ENCODE measurements at places on chromosomes 16 and 17.

DNA sequence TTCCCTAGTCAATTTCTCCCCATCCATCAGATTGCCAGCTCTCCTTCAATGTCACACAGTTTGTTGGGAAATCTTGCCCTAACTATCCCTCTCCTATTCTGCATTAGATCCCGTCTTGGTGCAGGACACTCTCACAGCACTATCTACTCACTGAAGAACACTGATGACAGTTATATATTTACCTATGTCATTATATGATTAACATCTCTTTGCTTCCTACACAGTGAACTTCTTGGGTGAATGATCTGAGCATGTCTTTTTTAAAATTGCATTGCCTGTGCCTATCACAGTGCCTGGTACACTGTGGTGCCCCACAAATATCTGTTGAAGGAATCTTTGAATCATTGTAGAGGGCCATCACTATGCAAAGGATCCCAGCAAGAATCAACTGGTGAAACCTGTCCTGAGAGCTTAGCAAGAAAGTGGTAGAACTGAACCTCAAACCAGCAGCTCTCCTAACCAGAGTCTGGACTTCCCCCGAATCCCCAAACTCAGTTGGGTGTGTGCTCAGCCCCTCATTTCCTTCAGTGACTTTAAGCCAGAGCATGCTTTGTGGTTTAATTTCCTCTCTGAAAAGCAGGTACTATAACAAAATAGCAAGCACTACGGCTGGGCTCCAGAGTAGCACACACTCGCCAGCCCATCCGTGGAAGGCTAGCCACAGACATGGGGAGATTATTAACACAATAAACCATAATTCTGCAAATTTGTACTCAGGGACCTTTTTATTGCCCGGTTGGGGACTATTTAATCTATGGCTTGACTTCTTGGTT, 680.7 kb upstream of the SALL1 start:
- no peak for DNase-seq

DNA sequence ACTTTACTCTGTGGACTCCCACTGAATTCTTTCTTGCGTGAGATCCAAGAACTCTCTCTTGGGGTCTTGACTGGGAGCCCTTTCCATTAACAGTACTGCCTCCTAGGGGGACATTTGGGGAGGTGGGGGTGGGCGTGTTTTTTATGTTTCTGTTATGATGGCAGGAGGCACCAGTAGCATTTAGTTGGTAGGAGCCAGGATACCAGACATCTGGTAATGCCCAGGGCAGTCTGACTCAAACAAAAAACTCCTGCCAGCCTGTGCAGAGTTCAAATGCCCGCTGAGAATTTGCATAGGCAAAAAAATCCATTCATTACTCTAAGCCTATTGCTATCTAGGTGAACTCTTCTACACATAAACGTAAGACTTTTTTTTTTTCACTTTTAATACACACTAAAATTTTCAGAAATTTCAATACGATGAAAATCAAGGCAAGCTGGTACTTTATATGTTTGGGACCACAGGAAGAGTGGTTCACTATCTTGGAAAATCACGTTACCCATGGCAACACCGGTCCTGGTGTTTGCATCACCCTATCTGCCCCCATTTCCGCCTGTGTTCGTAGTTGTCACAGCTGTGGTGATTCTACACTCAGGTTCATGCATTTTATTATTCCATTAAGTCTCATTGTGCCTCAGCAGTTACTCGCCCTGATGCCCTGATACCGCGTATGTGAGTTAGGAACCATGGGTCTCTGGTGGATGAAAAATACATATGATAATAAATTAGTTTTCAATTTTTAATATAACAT, 121.1 kb upstream of the XYLT1 start:
- DNase-seq: no peak

GRCh38 chr16:57446531-57447185, 527 bp downstream of the CIAPIN1 start:
- DNase-seq: no peak

DNA sequence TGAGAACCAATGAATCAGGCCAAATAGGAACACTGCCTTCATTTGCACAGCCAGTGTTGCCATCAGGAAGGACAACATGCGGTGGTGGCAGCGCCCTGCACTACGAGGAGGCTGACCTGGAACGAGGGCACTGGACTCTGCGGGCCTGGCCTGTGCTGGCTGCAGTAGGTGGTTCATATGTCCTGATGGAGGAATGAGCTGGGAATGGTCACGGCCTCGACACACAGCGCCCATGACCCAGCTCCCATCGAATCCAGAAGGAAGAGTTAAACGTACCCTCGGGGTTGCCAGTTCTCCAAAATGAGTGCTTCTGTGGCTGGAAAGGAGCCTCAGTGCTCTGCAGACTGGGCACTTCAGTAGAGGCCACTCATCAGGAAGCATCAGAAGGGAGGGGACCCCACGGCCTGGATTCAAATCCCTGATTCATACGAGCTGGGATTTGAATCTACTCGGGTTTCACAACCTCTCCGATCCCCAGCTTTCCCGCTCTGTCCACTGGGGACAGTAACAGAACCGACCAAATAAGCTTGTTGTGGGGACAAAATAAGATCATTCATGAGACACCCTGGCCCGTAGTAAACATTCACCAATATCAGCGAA, 85.5 kb downstream of the ZDHHC7 start:
- no peak for DNase-seq

DNA sequence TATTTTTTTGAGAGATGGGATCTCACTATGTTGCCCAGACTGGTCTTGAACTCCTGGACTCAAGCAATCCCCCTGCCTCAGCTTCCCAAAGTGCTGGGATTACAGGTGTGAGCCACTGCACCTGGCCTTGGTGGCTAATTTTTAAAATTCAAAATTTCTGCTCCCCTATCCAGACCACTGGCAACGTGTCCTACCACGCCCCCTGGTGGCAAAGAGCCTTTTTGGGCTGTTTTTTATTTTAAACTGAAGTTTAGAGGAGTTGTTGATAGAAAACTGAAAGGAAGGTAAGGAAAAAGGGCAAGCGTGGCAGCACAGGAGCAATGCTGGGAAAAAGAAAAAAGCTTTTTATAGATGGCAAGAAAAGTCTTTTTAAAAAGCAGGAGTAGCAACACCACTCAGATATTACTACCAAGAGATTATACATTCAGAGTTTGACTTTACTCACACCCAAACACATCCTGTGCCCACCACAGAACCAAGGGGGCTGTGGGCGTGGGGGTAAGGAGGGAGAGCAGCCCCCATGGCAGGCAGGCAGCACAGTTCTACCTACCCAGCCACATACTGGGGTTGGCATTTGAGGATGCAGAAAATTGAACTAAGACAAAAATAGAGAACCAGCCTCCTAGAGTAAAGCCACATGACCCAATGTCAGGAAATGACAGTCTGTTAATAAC, 4.2 kb upstream of the MXRA7 start:
- DNase-seq: peak; percentile 78

- no peak for DNase-seq
Measured at GRCh38 chr16:68402748-68403040, 45.6 kb downstream of the SMPD3 start.

- DNase-seq: no peak
Measured at GRCh38 chr17:13978478-13978877, 90.8 kb upstream of the COX10 start.

- DNase-seq: peak; percentile 95
Measured at GRCh38 chr17:75109407-75110233, at the start of gene ARMC7. Gene ARMC7, plus strand, starts transcription at chr17:75109969. Its CDS starts 320 bp downstream, at chr17:75110289.

DNA sequence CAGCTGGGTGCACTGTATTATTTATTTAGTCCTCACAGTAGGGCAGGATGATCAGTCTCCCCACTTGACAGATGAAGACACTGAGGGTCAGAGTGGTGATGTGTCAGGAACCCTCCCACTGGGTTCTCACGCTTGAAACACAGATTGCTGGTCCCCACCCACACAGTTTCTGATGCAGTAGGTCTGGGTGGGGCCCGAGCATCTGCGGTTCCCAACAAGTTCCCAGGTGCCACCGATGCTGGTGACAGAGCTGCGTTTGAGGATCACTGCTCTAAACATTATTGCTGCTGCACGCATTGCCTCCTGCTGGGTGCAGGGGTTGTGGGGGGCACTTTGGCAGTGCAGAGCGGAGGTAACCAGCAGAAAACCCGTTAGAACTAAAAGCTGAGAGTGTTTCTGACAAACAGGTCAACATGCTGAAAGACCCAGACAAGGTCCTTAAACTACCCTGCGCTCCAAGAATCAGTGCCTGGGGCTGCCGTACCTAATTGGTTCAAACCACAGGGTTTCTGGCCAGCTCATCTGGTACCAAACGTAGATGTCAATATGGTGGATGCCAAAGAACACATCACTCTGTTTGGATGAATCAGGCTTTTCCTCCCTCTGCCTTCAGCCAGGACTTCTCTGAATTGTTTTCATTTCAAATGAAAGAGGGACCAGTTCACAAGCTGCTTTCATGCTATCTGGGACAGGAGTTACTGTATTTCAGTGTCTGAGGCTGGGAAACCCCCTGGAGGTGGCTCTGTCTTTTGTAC, 76.0 kb downstream of the ABCC1 start:
- no peak for DNase-seq

DNA sequence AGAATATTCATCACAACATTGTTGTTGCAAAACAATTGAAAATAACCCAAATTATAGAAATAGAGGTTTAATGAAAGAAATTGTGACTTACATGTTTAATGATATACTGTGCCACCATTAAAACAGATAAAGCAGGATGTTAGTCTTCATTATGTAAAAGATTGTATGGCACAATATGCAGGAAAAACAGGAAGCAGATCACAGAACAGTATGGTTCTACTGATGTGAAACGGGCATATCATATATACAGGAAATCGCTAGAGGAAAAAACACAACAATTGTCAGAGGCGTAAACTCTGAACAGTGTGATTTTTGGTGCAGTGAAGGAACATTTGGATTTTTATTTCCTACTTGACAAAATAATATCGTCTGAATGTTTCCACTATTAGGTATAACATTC, 22.0 kb downstream of the OR3A1 start:
- no peak for DNase-seq

DNA sequence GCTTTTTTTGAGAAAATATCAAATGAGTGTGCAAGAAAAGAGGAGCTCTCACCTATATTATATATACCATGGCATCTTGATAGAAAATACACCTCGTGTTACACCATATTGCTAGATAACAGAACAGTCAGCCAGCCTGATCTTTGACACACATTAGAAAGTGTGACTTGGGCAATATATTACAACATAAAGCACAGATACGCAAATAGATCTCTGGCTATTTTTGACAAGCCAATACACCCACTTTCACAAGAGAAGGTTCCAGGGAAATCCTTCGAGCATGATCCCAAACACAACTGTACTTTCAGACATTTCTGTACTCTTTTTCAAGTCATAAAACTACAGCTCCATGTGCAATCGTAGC, 9.4 kb downstream of the GGA2 start:
- DNase-seq: no peak

DNA sequence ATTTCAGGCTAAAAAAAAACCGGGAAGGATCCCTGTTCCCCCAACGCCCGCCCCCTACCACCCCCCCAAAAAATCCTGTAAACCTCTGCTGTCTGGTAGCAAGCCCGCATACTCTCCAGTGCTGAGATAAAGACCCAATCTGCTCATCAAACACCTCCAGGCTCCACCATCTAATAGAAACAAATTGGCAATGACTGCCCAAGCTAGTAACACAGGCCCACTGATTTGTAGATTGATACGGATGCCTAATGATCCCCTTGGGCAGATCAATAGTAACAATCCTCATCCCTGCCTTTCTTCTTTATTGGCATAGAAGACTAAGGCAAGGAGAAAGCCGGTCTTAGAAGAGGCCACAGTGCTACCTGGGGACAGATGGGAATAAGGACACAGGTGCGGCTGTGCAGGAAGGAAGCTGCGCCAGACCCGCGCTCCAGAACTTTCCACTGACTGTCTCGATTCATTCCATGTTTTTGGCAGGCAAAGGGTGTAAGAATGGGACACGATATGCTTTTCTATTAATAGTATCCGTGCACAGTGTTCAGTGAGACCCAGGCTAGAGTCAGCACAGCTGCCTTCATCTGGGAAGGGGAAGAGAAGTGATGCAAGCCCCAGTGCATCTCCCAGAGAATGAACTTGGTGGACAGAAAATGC, 407.6 kb upstream of the PSMD7 start:
- DNase-seq: no peak

DNA sequence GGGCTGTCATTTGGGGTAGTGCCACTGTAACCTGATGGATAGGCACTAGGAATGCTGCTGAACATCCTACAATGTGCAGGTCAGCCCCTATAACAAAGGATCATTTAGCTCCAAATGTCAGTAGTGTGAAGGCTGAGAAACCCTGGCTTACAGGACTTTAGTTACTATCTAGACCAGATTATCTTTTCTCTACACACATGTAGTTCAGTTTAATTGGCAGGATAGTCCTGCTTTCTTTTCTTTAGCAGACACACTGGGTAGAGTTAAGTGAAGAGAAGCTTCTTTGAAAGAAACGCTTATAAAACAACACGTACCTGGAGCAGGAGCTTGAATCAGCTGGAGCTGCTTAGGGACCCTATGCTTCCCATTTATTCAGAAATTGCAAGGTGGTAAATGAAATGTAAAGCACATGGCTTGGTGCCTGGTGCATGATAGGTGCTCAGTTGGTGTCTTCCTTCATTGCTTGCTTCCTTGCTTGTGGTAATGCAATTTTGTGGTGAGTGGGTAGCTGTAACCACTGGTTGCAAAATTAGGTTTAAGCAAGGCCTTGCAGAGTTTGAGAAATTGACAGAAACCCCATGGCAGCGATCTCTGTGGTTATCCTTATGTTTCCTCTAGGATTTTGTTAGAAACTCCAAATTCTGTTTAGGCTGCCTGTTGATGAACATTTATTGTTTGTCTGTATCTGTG, 9.4 kb downstream of the METTL9 start:
- no peak for DNase-seq

GRCh38 chr17:75006653-75007052, 5.8 kb upstream of the MRPL58 start:
- DNase-seq: no peak

DNA sequence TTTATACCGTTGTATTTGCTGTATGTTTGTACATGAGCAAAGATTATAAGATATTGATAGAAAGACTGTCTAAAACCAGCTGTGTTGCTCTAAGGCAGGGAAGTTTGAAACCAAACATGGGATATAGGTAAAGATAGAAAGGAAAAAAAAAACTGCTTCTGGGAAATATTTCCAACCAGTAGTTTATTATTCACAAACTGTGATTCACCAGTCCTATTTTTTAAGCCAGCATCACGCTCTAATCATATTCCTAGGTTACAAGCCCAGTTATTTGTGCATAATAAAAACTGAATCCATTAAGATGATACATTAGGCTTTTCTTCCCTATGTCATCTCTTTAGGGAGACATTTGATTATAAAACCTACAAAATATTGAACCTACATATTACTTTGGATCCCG, 4.0 kb downstream of the ERN1 start:
- DNase-seq: no peak

DNA sequence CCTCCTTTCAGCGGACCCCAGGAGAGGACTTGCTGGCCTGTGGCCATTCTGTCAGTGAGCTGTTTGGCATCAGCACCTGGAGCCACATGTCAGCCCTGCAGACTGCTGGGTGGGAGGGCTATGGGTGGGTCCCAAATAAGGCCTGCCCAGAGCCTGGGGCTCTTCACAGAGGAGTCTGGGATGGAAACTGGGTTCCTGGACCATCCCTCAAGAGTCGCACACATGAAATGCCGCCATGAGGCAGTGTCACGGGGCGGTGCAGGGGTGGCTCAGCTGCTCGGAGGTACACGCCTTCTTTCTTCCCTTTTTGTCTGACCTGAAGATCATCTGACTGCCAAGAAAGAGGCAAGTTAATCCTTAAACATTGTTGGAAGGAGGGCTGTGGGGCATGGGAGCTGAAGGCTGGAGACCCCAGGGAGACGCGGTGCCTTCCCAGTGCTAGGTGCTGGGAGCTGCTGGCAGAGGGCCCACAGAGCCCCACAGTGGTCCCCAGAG, 14.8 kb downstream of the MPRIP start:
- no peak for DNase-seq
